AML-193 (cell line): ENCODE measurements at places on chromosomes 2 and 18.
A peak's percentile ranks its signal among the peaks of the same experiment; 100 is the strongest.

- no peak for DNase-seq
Observed at GRCh38 chr18:27558388-27559155, 373.5 kb upstream of the CHST9 start.

GRCh38 chr18:22741318-22741717, 191.8 kb upstream of the RBBP8 start:
- DNase-seq, result no peak

DNA sequence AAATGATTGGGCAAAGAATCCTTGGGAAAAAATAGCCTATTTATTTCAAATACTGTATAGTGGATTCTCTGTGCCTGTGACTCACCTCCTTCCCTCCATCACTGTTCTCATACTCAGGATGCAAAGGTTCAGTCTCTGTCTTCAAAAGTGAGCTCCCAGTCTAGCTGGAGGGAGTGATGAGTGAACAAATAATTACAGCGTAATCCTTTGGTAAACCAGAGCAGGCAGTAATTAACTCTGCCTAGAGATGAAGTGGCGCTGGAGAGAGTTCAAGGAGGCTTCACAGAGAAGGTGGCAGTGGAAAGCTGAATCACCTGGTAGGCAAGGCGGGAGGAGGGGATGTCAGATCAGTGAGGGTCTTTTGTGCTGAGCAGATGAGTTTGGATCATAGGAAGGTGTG, 6.5 kb downstream of the DGUOK start:
- DNase-seq, result no peak

GRCh38 chr2:20675701-20676352, 8.9 kb downstream of the GDF7 start:
- DNase-seq, result peak; percentile 18

DNA sequence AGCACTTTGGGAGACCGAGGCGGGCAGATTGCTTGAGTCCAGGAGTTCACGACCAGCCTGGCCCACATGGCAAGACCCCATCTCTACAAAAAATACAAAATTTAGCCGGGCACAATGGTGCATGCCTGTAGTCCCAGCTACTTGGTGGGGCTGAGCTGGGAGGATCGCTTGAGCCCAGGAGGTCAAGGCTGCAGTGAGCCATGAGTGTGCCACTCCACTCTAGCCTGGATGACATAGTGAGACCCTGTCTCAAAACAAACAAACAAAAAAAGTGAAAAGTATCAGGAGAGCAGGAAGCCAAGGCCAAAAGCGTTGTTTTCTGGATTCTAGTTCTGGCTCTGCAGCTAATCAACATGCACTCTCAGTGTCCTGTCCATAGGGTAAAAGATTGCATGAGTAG, 10.7 kb upstream of the CLASP1 start:
- DNase-seq, result no peak

DNA sequence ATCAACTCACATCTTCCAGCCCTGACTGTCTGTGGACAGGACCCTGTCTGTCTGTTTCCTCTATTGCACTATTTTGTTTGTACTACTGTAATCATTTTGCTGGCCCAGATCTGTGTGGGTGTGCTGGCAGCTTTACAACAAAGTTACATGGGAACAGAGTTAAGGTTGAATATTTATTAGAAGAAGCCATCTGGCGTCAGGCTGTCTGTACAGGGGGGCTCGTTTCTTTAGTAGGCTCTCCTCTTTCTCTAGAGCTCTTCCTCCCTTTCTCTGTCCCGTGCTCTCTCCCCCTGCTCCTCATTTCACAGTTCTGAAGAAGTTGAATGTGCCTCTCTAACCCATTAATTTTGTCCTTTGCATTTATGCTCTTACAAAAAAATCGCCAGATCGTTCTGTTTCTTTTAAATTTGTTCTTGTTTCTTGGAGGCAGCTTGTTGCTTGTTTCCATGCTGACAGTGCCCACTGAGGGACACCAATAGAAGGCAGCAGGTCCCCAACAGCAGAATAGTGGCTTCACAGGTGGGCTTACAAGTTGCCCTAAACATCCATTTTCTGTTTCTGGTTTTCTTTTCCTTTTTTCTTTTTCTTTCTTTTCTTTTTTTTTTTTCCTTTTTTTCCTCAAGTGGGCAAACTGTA, 315.2 kb upstream of the ZEB2 start:
- no peak for DNase-seq
